ENCODE measurements at places on chromosomes 6 and 20. TPM values are rescaled to one million over a fixed set of nuclear protein-coding genes. Genes with fewer than 3 reads are reported as not detected.

- peak overlapping the region; percentile 85 for H3K27ac ChIP-seq
- no peaks in the 10 kb centered on the region for H3K27me3 ChIP-seq
- H3K36me3 ChIP-seq, result no peaks in the 10 kb centered on the region
- peak; percentile 93 for DNase-seq
Measured at GRCh38 chr6:21885532-21886114, 292.1 kb downstream of the SOX4 start.

DNA sequence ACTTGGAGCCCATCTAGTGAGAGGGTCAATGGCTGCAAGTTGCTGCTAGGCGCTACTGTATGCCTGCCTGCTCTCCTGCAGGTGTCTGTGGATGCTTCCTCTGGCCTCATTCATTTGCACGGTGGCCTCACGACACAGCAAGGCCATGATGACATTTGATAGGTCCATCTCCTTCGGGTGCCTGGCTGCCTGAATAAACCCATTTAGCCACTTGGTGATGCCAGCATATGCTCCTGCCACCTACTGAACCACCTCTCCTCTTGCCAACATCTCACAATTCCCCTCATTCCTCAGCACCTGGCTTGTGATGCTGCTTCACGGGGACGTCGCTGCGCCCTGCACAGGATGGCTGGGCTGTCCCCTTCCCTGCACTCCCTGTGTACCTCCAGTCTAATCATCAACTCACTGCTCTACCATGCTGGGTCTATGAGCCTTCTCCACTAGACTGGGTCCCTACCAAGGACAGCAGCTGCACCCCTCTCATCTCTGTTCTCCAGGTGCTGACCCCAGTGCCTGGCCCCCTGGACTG, 51.1 kb downstream of the AGPAT4 start:
- no peaks in the 10 kb centered on the region for H3K27me3 ChIP-seq
- no peaks in the 10 kb centered on the region for H3K36me3 ChIP-seq
- no peak overlapping the region for H3K27ac ChIP-seq
- peaks cover 6% of the 10 kb centered on the region for H3K4me1 ChIP-seq

ME1 gene
- 29.3 TPM for total RNA-seq

TFAP2B gene
- total RNA-seq, result not detected

GSTA1 gene
- not detected for total RNA-seq

- no peak overlapping the region for H3K4me3 ChIP-seq
- no peak overlapping the region for H3K27ac ChIP-seq
- H3K36me3 ChIP-seq, result no peaks in the 10 kb centered on the region
- no peak for DNase-seq
- no peaks in the 10 kb centered on the region for H3K4me1 ChIP-seq
Measured at GRCh38 chr6:14699803-14700601, 545.9 kb upstream of the JARID2 start.

SLC17A1 gene
- not detected for total RNA-seq

DNA sequence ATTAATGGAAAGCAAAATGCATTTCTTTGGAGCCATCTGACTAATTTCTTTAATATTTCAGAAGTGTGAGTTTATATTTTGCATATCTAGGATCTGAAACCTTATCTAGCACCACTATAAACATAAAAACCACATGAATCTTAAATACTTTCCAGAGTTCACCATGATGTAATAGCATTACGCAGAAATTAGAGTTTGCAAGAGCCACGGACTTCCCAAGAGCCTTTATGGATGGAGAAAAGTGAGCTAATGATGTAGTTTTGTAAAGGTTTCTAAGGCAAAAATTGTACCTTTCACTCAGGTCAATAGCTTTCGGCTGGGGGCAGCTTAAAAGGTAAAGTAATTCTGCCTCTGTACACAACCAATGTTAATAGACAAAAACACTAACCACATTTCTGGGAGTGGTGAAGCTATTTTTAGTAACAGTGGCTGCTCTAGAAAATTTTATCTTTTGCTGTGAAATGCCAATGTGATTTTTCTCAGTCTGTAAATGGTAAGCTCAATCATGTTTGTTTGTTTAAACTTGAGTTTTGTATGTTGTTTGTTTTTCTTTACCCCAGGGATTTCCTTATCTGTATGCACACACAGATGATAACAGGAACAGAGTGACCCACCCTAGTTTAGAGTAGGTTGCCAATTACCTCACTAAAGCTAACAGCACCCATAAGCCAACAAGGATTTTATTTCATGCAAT, 80.5 kb downstream of the FILIP1 start:
- peak overlapping the region; percentile 82 for H3K27ac ChIP-seq
- peak; percentile 78 for DNase-seq

GRCh38 chr6:107718341-107718740, 105.8 kb downstream of the SCML4 start:
- H3K4me1 ChIP-seq, result no peaks in the 10 kb centered on the region
- no peak overlapping the region for H3K27ac ChIP-seq
- H3K4me3 ChIP-seq, result no peak overlapping the region
- H3K27me3 ChIP-seq, result peaks cover 24% of the 10 kb centered on the region
- H3K36me3 ChIP-seq, result no peaks in the 10 kb centered on the region

DNA sequence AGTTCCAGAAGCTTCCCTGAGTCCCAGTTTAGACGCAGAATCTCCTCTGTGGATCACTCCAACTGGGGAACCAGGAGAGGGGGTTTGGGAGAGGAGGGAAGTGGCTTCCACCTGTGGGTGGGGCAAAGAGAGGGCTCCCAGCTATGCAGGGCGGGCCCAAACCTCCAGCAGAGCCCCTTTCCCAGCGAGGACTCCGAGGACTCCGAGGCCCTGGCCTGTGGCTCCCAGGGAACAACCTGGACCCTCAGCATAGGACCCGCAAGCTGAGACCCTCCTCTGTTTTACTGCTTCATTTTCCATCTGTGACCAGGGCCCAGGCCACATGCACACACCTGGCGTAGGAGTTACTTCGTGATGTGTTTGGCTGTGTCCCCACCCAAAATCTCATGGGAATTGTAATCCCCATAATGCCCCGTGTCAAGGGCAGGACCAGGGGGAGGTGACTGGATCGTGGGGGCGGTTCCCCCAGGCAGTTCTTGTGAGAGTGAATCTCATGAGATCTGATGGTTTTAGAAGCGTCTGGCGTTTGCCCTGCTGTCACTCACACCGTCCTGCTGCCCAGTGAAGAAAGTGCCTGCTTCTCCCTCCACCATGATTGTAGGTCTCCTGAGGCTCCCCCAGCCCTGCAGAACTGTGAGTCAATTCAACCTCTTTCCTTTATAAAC, 27.9 kb downstream of the NTSR1 start:
- no peak overlapping the region for H3K27ac ChIP-seq
- no peak for DNase-seq
- no peaks in the 10 kb centered on the region for H3K27me3 ChIP-seq
- no peak overlapping the region for H3K4me3 ChIP-seq
- no peaks in the 10 kb centered on the region for H3K36me3 ChIP-seq

DNA sequence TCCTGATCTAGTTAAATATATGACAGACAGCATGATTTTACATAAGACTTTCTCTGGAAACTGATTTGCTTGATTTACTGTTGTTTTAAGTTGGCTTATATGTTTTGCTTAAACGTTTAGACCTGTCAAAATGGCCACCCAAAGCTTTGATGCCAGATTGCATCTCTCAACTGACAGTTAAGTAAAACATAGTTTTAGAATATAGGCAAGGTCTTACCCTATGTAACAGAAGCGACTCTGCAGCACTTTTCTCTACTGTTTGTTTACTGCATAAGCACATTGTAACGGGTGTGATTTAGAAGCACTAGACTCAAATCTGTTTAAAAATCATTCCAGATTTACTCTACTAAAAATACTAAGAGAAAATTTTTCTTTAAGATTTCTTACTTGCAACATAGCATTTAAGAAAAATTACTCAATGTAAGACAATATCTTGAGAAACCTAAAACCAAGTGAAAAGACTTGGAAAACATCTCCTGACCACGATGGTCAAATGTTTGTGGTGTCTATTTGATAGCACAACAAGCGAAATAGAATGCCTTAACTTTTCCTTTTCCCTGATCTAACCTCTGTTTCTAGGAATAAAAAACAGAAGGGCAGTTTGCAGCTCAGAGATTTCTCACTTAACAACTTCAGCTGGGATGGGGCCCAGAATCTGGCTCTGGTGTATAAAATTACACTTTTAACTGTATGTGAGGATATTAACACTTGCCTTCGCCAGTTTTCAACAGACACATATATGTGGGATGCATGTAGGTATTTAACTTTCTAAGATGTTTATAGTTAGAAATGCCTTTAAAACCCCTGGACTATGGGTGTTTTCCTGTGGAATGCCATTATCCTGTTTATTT, 47.4 kb downstream of the AIG1 start:
- H3K4me1 ChIP-seq, result no peaks in the 10 kb centered on the region
- no peak overlapping the region for H3K4me3 ChIP-seq
- no peaks in the 10 kb centered on the region for H3K27me3 ChIP-seq
- DNase-seq, result no peak

GFOD1 gene
- total RNA-seq, result 26.3 TPM

Data from endothelial cell of umbilical vein (primary cell).